ENCODE measurements at places on chromosomes 2 and 18. TPM values are rescaled to one million over a fixed set of nuclear protein-coding genes. Genes with fewer than 3 reads are reported as not detected.

DNA sequence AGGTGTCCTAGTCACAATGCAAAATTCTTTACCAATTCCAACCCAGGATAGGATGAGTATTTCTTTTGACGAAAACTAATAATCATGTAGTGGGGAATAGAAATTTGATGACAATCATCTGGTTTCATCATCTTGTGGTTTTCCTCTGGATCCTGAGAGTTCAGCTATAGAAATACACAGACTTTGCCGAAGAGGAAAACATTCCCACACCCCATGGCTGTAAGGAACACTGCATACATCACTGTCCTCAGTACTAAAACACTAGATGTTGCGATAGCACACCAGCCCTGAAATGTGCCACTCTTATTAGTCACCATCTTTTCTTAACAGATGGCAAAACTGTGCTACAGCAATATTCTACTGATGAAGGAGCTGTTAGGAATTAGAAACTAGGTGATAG is 29.4 kb downstream of the CERKL start:
- no peaks in the 10 kb centered on the region for H3K36me3 ChIP-seq
- no peak for DNase-seq
- peaks cover 4% of the 10 kb centered on the region for H3K4me1 ChIP-seq

GRCh38 chr18:73093687-73094250 is 226.0 kb upstream of the NETO1 start:
- no peaks in the 10 kb centered on the region for H3K4me1 ChIP-seq
- H3K4me3 ChIP-seq, result no peak overlapping the region
- DNase-seq, result no peak

DNA sequence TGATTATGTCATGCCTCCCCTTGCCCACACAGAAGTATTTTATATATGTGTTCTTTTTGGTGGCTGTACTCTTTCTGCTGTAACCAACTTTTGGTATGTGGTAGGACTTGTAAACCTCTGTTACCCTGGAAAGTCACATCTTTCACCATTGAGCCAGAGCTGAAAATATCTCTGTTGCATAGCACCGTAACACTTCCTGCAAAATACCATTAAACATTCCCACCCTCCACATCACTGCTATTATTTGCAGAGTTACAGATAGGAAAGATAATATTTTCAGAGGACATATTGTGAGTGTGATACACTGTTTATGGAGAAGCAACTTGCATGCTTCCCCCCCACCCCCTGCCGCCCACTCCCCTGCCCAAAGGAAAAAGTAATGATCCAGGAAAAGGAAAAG is 44.8 kb downstream of the CAB39 start:
- H3K27ac ChIP-seq, result no peak overlapping the region
- H3K27me3 ChIP-seq, result no peaks in the 10 kb centered on the region
- H3K36me3 ChIP-seq, result no peaks in the 10 kb centered on the region
- H3K4me1 ChIP-seq, result peaks cover 44% of the 10 kb centered on the region
- no peak for DNase-seq
- no peak overlapping the region for H3K4me3 ChIP-seq

DNA sequence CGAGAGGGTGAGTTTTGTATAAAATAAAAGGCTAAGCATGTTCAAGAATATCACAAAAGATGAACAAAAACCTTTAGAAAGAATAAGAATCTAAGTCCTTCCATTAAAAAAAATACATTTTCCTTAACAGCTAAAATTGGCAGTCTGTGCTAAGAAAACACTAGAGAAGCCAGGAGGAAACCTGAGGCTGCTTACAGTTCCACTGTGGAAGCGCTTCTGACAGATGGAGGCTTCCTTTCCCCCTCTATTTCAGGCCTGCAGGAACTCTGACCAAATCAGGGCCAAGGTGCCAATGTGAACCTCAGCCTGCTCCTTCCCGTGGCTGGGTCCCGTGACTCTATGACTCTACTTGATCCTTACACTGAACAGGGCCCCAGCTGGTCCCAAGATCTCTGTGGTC is 108.1 kb upstream of the ARHGAP28 start:
- no peak overlapping the region for H3K4me3 ChIP-seq
- H3K27me3 ChIP-seq, result no peaks in the 10 kb centered on the region
- no peaks in the 10 kb centered on the region for H3K36me3 ChIP-seq
- H3K4me1 ChIP-seq, result no peaks in the 10 kb centered on the region

GRCh38 chr2:229636571-229636970 is 77.8 kb downstream of the DNER start:
- peak; percentile 69 for DNase-seq
- H3K36me3 ChIP-seq, result no peaks in the 10 kb centered on the region
- H3K27ac ChIP-seq, result no peak overlapping the region

DNA sequence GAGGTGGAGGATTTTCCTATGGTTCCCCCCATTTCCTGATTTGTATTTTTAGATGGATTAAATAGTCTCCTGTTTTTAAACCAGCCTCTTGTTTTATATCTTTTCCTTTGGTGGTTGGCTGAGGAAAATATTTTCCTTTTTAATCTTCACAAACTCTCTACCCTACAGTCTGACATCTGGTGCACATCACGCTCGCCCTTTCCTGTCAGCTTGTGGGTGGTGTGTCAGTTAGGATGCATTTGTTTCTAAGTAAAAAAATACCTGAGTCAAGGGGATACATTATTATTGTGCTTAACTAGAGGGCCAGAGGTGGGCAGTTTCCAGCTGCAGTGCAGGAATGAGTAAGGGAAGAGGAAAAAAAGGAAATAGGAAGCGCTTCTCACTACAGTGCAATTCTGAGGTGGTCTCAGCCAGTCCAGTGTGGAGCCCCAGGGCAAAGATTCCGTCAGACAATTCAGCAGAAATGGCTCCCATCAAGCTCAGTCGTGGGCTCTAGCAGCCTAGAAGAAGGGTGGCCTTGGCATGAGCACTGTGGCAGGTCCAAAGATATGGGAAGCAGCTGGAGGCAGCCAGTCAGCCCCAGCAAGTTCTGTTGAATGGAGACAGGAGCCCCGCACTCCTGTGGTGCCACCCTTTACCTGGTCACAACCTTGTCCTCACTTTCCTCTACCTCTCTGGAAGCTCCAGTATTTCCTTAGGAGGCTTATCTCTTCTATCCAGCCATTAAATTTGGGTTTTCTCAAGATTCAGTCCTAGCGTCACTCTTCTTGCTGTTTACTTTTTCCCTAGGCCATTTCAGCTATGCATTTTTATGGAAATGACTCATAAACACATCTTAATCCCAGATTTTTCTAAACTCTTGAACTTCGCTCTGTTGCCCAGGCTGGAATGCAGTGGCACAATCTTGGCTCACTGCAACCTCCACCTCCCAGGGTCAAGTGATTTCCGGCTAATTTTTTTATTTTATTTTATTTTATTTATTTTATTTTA is 18.5 kb downstream of the SFTPB start:
- DNase-seq, result no peak
- no peaks in the 10 kb centered on the region for H3K27me3 ChIP-seq
- H3K36me3 ChIP-seq, result peaks cover 62% of the 10 kb centered on the region
- H3K27ac ChIP-seq, result no peak overlapping the region

The SLC16A14 gene
- 4.0 TPM for total RNA-seq

The CPLX4 gene
- not detected for total RNA-seq

The DES gene
- 6.1 TPM for total RNA-seq

The RBM44 gene
- total RNA-seq, result 0.19 TPM

The CD8B gene
- total RNA-seq, result 3.0 TPM

The UGT1A3 gene
- not detected for total RNA-seq

Data from GM23338 (cell line).